ENCODE measurements at places on chromosomes 3 and 15.

GRCh38 chr15:69338535-69339213 is 40.0 kb downstream of the PAQR5 start:
- DNase-seq: no peak

GRCh38 chr15:52668133-52668532 is 11.1 kb downstream of the ATOSA start:
- no peak for DNase-seq

GRCh38 chr3:123386477-123387040 is 62.3 kb downstream of the ADCY5 start:
- no peak for DNase-seq

- peak; percentile 72 for DNase-seq
Observed at GRCh38 chr15:33068007-33068481, 126.5 kb downstream of the FMN1 start.

GRCh38 chr3:185332026-185332735 is 30.8 kb upstream of the MAP3K13 start:
- no peak for DNase-seq

- DNase-seq: no peak
Observed at GRCh38 chr3:11989383-11990038, 14.7 kb upstream of the SYN2 start.

DNA sequence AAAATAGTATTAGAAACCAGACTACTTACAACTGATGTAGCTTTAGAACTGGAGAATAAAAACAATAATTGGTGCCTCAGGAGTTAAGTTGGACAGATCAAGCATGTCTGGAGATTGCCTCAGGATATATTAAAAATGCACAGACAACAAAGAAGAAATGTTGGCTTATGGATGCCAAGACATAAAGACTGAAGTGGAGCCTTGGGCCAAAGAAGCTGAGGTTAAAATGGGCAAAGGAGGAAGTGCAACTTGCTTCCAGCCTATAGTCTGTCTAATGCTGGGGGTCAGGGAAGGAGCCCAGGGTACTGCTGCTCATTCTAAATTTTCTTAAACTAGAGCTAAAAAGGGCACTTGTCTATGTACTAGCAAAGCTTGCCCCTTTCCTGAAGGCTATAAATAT is 77.5 kb downstream of the ESYT3 start:
- no peak for DNase-seq

GRCh38 chr15:96553931-96554330 is 223.4 kb downstream of the NR2F2 start:
- no peak for DNase-seq

GRCh38 chr15:69489073-69489571 is 36.5 kb downstream of the RPLP1 start:
- peak; percentile 65 for DNase-seq

- DNase-seq: peak; percentile 34
Observed at GRCh38 chr3:129663930-129664646, 57.6 kb upstream of the PLXND1 start.

DNA sequence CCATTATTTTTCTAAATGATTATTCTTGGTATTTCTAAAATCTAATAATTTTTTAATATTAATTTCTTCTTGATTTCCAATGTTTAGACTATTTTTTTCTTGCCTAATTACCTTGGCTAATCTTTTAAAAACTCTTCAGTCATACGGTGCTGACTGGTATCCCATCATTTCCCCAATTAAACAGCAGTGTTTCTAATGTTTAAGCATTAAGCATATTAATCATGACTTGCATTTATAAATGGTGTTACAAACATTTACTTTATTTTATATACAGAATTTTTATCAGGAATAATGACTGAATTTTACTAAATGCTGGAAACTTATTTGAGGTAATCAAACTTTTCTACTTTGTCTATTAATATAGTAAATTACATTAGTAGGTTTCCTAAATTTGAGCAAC is 199.3 kb downstream of the ADAMTSL3 start:
- DNase-seq: no peak

- no peak for DNase-seq
Observed at GRCh38 chr15:69412274-69412673, 1.9 kb upstream of the KIF23 start.

DNA sequence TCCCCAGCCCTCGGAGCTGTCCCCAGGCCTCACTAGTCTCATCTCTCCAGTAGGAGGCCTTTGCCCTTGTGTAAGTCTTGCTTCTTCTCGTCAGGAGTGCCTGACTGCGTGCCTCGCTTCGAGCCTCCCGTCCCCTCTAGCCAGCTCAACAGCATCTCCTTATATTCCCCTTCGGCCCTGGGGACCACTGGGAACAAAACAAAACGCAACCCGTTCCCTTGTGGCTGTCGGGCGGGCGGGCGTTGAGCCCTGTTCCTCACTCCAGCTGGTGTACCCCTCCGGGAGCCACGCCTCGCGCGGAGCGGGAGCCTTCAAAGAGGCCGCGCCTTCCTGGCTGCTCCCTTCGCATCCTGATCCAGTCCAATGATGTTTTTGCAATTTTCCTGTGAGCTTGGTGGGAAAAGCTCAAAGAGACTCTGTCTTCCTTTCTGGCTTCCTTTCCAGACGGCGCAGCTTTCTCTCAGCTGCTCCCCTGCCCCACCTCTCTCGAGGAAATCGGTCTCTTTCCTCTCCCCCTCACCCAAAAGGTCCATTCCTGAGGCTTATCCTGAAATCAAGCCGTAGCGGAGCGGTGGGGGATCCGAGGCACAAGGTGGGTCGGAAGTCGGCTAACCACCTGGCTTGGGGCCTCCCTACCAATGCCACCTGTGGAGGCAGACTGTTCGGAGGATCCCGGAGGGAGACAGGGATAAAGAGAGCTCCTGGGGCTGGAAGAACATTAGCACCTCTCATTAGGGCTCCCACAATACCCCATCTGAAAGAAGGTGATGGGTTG is 33.4 kb upstream of the SRP14 start:
- DNase-seq: no peak

- no peak for DNase-seq
Observed at GRCh38 chr15:92048739-92049138, 195.2 kb downstream of the SLCO3A1 start.

DNA sequence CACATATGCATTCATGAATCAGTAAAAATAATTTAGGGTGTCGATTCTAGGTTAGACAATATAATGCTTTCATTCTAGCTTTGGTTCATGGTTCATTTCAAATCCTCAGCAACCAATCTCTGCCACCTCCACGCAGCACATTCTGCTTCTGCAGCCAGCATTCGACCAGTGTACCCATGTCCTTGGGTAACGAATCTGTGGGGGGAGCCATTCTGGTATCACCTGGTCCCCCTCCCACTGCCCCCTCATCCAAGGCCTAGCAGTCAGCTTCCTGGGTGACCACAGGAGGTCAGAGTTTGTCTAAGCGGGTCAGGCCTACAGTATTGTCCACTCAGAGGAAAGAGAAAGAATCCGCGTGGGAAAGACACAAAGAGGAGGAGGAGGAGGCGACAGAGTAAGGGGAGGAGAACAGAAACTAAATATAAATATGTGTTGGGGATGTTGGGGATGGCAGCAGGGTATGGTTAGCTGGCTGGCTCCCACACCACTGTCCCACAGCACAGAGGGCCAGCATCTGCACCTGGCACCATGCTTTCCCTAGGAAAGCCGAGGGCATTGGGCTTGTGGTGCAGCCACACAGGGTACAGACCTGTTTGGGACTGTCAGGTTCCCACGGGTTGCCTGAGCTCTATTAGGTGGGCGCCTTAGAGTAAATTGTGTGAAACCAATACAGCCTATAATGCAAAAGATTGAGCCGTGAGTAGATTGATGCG is 12.1 kb downstream of the PAK6 start:
- no peak for DNase-seq
